ENCODE measurements at places on chromosomes 4 and X.

- DNase-seq = no peak
Measured at GRCh38 chrX:145213504-145213903, 33.8 kb upstream of the SPANXN1 start.

GRCh38 chr4:165096776-165097175 lies 15.9 kb downstream of the TMEM192 start:
- DNase-seq = no peak

DNA sequence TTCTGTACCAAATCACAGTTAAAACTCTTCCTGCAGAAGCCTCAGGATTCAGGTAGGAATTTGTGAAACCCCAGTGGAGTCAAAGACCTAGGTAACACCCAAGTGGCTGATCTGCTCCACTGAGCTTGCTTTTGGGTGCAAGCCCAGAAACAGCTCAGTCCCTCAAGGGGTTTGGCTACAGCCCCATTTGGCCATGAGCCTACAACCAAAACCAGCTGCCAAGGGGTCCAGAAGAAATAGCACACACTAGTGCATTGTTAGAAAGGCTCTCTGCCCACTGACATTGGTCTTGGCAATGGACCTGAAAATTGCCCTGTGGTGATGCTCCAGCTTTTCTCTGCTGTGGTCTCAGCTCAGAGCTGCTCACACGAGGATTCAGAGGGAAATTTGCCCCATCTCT lies 577.4 kb upstream of the INTU start:
- no peak for DNase-seq

GRCh38 chr4:176274441-176274840 lies 5.4 kb upstream of the ASB5 start:
- no peak for DNase-seq

DNA sequence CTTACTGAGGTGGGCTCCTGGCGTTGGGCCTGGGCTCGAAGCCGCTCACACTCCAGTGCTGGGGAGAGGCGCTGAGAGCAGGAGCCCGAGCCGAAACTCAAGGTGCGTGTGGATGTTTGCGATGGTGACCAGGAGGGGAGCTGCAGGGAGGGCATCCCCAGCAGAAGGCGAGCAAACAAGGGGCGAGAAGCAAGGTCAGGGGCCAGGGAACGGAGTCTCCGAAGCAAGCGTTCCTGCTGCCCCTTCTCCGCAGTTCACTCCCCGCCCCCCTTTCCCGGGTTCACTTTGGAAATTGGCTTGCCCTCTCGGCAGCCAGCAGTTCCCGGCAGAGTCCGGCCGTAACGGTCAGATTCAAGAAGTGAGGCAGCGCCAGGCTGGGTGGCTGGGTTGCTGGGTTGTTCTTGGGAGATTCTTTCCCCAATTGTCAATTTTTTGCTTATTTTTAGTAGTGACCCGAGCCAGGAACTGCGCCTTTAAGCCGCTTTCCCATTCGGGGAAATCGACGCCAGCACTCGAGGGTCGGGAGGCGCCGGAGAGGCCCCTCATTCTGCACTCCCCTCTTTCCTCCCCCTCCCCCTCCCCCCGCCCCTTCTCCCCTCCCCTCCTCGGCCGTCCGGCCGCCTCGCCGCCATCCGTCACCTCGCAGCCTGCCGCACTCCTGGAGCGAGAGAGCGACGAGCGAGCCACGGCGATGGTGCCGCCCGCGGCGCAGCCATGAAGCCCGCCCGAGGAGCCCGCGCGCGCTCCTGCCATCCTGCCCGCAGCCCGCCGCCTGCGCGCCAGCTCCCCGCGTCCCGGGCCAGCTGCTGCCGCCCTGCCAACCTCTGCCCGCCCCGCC lies at the start of gene FRMPD3:
Gene FRMPD3 (plus strand): TSS at position 655 of the 838 bp plus-strand sequence. CDS start 76,937 bp downstream, outside the sequence.
- DNase-seq = no peak

DNA sequence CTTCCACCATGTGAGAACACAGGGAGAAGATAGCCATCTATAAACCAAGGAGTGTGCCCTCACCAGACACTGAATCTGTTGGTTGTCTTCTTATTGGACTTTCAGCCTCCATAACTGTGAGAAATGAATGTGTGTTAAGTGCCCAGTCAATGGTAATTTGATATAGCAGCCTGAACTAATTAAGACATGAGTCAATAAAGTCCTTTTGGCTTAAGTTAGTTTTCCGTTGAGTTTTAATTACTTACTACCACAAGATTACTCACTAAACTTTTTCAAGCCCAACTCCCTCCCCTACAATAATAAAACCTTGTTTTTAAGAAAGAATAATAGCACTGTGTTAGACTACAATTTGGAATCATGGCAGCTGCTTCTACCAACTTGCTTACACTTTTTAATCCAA lies 324.2 kb downstream of the PCDH19 start:
- no peak for DNase-seq

DNA sequence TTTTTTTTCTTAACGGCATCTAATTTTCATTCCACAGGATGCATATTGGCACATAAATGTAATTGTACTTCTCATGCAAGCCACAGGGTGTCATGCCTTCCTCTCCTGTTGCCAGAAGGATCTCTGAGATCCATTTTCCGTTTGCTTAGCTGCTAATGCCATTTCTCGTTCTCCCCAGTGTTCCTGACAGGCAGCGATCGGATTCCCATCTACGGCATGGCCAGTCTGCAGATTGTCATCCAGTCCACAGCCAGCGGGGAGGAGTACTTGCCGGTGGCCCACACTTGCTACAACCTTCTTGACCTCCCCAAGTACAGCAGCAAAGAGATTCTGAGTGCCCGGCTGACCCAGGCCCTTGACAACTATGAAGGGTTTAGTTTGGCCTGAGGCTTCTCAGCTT lies 8.9 kb upstream of the NAP1L5 start:
- DNase-seq = no peak

GRCh38 chrX:154409222-154409871 lies at the start of gene DNASE1L1:
DNASE1L1 (minus strand) TSS chrX:154409254; CDS start chrX:154405568, 3,686 bp downstream.
- DNase-seq = no peak

- DNase-seq = no peak
Measured at GRCh38 chr4:183905081-183905592, at the start of gene STOX2. STOX2 (plus strand) TSS chr4:183905307; CDS start chr4:183906791, 1,484 bp downstream.

GRCh38 chr4:1293531-1293941 lies 3.8 kb downstream of the MAEA start:
- DNase-seq = no peak

GRCh38 chr4:24070117-24070516 lies 180.3 kb upstream of the PPARGC1A start:
- DNase-seq = no peak

- DNase-seq = no peak
Measured at GRCh38 chrX:44012484-44013096, 39.4 kb upstream of the NDP start.

DNA sequence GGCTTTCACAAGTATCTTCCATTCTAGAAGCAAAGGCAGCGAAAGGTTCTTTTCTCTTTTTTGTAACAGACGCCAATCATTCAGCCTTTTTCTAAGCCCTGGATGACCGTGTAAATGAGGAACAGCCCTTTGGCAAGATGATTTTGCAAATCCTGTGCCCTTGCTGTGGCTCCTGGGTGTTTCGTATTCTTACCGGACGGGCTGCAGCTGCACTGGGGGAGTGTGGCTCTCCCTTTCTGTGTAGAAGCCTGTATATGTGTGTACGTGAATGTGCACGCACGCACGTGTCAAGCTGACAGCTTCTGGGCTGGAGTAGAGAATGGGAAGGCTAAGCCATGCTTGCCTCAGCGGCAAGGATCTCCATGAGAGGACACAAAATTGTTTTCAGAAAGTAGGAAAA lies 8.2 kb downstream of the GRPEL1 start:
- DNase-seq = no peak

- no peak for DNase-seq
Measured at GRCh38 chr4:24858026-24858425, 54.8 kb downstream of the CCDC149 start.

- DNase-seq = no peak
Measured at GRCh38 chr4:20480165-20480947, 219.9 kb upstream of the PACRGL start.

DNA sequence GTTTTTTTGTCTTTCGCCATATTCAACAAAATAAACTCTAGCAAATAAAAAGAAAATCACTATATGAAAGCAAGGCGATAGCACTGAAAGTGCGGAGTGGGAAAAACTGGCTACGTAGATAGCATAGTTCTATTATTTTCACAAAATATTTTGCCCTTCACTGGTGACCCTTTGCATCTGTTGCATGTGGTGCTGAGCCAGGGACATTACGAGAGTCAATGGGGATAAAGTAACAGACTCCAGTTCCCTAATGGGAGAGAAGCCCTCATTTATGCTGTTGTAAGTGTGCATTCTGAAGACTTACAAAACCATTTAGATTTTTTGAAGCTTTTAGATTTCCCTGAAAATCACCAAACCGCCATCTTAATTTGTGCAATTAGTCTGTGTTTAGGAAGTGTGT lies 501.6 kb downstream of the PPARGC1A start:
- DNase-seq = no peak

DNA sequence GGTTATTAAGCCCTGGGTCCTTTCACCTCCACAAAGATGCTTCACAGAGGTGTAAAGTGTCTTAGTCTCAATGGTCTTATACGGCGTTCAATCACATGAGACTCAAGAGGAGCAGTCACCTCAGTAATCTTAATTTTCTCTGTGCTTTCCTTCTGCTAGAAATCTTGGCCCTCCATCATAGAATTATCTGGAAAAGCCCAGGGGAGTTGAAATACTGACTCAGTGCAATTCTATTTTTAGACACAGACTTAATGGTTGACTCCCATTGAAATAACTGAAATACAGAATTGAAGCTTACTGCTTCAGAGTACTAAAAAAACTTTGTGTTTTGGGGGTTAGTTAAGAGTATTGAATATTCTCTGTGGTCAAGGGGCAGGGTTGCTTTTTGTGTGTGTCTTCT lies 94.5 kb upstream of the IL15 start:
- no peak for DNase-seq

- no peak for DNase-seq
Measured at GRCh38 chrX:104112326-104112951, at the start of gene ZCCHC18. ZCCHC18 (plus strand) TSS chrX:104112523; CDS start chrX:104114112, 1,589 bp downstream.

GRCh38 chr4:115126491-115126890 lies 13.1 kb upstream of the NDST4 start:
- no peak for DNase-seq

GRCh38 chrX:38654302-38654701 lies 93.0 kb downstream of the TSPAN7 start:
- DNase-seq = no peak

- no peak for DNase-seq
Measured at GRCh38 chr4:148810461-148810860, 368.2 kb upstream of the NR3C2 start.

DNA sequence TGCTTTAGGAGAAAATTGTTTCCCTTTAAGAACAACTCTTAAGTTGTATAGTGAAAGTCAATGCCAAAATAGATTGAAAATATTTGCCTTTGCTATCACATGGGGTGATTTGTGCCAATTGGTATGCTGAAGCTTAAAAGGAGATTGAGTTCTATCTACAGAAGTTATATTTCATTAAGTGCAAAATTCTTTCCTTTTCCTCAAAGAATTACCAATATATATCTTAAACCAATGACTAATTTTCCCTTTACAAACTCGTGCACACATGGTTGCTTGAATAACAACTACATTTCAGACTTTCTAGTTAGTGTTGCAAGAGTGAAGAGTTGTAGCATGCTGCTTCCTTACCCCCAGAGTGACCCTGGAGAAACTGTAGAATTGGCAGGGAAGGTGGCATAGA lies 990.0 kb upstream of the PABPC4L start:
- no peak for DNase-seq

DNA sequence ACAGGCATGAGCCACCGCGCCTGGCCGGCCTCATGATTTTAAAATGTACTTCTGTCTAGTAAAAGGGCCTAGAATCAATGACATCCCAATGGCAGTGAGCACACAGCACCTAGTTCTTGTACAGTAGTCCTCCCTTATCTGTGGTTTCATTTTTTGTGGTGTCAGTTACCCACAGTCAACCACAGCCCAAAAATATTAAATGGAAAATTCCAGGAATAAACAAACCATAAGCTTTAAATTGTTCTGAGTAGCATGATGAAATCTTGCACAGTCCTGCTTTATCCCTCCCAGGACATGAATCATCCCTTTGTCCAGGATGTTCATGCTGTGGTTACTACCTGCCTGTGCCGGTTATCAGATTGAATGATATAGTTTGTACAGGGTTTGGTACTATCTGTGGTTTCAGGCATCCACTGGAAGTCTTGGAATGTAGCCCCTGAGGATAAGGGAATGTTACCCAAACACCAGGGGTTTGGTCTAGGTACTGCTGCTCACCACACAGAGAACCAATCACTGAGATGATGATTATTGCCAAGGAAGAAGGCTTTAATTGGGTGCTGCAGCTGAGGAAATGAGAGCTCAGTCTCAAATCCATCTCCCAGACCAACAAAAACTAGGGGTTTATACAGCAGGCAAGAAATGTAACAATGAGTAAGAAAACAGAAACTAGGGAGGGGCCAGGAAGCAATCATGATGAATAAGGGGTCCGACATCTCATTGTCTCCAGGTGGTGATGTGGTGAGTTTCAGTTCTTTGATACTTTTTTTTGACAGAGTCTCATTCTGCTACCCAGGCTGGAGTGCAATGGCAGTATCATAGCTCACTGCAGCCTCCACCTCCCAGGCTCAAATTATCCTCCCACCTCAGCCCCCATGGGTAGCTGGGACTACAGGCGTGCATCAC lies 16.2 kb upstream of the FHL1 start:
- no peak for DNase-seq

DNA sequence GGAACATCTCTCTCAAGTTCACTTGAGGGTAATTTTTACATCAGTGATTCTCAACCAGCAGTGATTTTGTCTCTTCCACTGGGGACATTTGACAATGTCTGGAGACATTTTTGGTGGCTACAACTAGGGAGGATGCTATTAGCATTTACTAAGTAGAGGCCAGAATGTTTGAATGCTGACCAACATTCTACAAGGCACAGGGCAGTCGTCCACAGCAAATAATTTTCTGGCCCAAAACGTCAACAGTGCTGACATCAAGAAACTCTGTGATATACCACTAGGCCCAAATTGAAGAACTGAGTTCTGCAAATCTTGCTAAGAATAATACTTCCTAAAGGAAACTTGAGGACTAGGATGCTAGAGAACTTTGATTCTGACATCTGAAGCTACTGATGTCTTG lies 7.1 kb downstream of the KLKB1 start:
- no peak for DNase-seq

- no peak for DNase-seq
Measured at GRCh38 chr4:11605597-11605996, 176.9 kb upstream of the HS3ST1 start.

GRCh38 chr4:82694892-82695291 lies 103.7 kb downstream of the SCD5 start:
- no peak for DNase-seq

GRCh38 chrX:7972586-7972985 lies 45.4 kb upstream of the PNPLA4 start:
- DNase-seq = no peak

DNA sequence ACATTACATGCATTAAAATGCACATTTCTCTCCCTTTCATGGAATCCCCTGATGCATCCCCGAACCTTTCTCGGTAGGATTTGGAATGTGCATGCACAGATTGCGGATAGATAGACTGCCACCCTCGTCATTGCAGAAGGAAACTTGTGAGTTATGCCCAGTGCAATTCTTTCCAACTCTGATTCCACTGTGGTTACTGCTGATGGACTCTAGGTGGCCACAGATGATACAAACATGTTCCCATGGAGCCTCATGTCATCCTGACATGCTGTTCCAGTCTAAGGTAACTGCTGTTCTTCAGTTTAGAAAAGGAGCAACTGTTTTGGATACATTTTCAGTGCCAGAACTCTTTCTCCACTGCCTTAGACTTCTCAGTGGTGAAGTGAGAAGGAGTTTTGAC lies 9.1 kb upstream of the VCX3B start:
- no peak for DNase-seq

GRCh38 chr4:45750721-45751120 lies 373.1 kb downstream of the GABRG1 start:
- no peak for DNase-seq

All from activated CD4-positive, alpha-beta T cell treated with anti-CD3 and anti-CD28 coated beads for 1 hour (primary cell).